ENCODE measurements at places on chromosomes 6 and 20. TPM values are rescaled to one million over a fixed set of nuclear protein-coding genes. Genes with fewer than 3 reads are reported as not detected.

DNA sequence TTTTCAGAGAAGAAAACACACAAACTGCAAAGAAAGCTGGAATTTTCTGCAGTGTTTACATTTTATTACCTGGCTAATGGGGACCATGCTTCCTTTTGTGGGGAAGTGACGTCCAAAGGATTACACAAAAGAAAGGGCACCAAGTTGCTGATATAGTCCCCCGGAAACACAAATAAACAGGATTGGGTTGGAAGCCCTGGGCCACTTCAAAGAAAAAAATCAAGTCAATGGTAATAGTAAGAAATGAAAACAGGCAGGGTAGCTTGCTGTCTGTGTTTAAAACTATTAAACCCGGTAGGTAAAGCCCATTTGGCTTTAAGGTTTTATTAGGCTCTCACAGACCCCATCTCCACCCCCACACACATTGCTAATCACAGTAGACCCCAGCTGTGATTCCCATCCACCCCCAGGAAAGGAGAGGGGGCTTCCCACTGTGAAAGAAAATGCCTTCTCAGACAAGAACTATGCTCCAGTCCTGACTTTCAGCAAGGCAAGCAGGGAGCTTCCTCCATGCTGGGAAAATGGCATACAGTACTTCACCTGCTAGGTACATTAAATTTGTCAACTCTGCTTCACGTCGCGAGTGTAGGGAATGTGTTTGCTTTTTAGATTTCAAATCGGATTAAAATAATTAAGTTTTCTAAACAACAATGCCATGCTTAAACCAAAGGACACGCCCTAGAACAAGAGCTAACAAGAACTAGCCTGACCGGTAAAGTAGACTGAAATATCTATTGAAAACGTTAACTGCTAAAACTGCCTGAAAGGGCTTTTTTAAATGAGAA lies 1.1 kb downstream of the PERP start:
- DNase-seq: no peak

GRCh38 chr6:166167258-166167731 lies 356 bp downstream of the TBXT start:
- no peak for DNase-seq

UBR2 gene
- 44.8 TPM for total RNA-seq

- no peak for DNase-seq
Measured at GRCh38 chr20:10276878-10277580, 58.4 kb downstream of the SNAP25 start.

SLC17A1 gene
- total RNA-seq: not detected

GRCh38 chr6:64288351-64288750 lies 652.7 kb downstream of the PHF3 start:
- DNase-seq: no peak

EIF6 gene
- total RNA-seq: 44.5 TPM
